ENCODE measurements at places on chromosomes 4 and X.

DNA sequence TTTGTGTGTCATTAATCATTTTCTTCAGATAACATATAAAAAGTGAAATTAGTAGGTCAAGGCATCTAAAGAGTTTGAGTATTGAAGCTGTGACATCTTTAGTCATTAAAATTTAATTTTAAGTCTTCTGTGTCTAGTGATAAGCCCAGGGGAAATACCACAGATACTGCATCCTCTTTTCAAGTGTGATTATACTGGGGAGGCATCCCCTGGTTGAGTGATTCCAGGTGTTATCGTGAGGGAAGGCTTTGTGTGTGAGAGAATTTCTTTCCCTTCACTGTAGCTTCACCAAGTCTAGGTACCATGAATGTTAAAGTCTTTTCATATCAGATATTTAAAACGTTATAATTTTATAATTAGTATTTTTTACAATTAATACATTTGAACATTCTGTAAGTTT is 193.4 kb downstream of the FRAS1 start:
- DNase-seq, result no peak

DNA sequence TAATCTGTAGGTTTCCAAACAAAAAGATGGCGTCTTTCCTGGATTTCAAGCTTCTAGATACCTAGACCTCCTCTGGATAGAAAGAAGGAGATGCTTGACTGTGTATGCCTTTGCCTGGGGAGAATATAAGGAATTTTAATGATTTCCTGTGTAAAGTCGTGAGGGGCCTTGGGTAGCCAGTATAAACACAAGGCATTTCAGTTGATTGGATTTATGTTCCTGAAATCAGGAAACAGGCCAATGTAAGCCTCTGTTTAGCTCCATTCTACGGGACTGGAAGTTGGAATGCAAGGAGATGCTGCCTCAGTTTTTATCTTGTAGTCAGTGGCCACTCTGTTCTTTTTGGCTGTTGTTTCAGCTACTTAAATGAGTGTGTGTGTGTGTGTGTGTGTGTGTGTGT is 137.2 kb downstream of the GUCY2F start:
- no peak for DNase-seq

DNA sequence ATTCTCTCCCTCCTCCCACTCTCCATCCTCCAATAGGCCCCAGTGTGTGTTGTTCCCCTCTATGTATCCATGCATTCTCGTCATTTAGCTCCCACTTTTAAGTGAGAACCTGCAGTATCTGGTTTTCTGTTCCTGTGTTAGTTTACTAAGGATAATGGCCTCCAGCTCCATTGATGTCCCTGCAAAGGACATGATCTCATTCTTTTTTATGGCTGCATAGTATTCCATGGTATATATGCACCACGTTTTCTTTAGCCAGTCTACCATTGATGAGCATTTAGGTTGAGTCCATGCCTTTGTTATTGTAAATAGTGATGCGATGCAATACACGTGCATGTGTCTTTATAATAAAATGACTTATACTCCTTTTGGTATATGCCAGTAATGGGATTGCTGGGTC is 100.3 kb upstream of the USP9X start:
- DNase-seq, result no peak

GRCh38 chr4:105075045-105075444 is 71.6 kb upstream of the TET2 start:
- DNase-seq, result no peak

DNA sequence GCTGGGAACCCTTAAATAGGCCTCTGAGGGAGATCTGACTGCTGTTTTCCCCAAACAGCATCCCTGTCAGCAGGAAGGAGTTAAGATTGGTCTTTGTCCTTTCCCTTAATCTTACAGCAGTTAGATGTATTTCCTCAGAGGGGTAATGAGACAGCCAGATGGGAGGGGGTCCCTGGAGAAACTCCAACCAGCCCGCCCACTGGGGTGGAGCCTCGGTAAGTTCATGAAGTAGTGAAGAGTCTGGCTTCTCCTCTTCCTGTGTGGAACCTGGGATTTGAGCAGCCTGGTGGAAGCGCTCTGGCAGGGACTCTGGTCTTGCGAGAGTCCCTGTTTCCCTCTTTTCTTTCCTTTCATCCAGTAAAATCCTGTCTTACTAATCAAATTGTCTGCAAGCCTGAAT is 330.0 kb downstream of the TLL1 start:
- DNase-seq, result no peak

DNA sequence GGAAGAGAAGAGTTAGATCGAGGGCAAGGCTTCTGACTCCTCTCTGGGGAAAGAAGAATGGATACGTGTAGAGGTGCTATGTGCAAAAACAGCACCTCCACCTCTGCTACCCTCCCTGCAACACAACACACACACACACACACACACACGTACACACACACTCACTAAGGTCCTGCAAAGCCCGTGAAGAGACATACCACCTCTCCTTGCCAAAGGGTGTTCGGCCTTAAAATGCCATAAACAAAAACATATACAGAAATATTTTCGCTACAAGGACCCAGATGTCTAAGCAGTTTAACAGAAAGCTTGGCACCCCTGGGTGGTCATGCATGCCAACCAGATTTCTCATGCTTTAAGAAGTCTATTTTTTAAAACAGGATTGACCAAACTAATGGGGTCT is 1.5 kb downstream of the TIFA start:
- peak; percentile 39 for DNase-seq

DNA sequence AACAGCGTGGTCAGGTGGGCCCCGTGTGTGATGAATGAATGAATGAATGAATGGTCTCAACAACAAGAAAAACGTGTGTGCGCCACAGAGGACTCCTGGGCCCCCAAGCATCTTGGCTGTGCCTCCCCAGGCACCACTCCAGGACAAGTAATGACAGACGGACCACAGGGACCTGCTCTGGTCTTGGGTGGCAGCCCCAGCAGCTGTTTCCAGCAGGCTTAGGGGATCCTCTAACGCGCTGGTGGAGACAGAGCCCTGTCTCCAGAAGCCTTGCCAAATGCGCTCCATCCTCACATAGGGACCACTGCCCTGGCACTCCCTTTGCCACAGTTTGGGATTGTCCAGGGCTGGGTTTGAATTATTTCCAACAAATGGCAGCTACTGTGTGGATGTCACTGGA is 39.1 kb downstream of the PSAPL1 start:
- no peak for DNase-seq

GRCh38 chr4:76216524-76216923 is 2.9 kb upstream of the SCARB2 start:
- DNase-seq, result no peak

DNA sequence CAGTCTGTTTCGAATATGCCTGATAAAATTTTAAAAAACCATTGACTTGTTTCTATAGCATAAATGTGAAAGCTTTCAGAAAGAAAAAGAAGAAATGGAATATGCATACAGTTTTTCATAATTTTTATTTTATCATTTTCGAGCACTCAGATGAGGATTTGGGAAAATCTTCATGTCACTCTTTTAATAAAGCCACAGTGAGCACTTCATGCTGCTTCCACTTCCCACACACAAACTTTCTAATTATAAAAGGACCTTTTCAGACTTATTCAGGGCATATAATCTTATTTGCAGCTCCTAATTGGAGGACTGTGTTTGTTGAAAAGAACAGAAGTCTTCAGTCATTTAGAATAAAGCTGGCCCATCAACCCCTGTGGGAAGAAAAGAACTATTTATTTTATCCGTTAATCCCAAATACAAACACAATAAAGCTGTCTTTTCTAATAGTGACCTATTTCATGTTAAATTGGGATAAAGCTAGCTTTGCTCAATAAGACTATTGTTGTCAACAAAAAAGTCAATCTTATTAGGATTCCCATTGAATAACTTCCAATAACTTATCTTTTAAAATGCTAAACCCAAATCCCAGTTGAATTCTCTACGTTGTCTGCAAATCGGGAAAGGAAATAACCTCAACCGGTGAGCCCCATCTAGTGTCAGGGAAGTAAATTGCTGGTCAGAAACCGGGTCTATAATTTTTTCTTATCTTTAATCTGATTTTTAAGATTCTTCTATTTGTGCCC is 211.5 kb downstream of the PDGFRA start:
- peak; percentile 8 for DNase-seq

DNA sequence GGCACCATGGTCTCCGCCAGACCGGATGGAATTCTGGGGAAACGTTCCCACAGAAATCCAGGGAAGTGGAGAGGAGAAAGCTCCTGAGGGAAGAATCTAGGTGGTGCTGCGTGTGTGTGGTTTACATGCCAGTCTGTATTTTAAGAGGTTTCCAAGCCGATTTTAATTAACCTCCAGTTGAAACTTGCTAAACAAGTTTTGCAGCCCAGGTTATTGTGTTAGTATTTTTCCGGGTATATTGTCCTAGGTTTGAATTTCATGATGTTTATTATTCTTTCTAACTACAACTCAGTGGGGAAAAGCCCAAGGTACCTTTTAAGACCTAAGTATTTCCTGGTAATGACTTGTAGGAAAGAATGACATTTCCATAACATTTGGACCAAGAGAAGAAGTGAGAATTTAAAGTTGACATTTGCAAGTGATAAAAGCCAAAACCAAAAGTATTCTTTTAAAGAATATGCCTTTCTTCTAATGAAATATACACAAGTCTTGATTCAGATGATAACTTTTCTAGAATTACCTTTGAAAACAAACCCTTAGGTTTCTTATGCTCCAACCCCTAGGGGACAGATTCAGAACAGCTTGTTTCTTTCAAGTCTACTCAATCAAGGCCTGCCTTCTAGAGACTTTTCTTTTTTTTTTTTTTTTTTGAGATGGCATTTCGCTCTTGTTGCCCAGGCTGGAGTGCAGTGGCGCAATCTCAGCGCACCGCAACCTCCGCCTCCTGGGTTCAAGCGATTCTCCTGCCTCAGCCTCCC is 14.6 kb downstream of the SAT1 start:
- no peak for DNase-seq

- no peak for DNase-seq
Observed at GRCh38 chrX:2632533-2633504, 58.3 kb upstream of the CD99 start.

- DNase-seq, result no peak
Observed at GRCh38 chrX:38249965-38250364, 29.3 kb upstream of the SRPX start.

GRCh38 chr4:7068883-7069282 is 1.0 kb upstream of the GRPEL1 start:
- DNase-seq, result no peak

DNA sequence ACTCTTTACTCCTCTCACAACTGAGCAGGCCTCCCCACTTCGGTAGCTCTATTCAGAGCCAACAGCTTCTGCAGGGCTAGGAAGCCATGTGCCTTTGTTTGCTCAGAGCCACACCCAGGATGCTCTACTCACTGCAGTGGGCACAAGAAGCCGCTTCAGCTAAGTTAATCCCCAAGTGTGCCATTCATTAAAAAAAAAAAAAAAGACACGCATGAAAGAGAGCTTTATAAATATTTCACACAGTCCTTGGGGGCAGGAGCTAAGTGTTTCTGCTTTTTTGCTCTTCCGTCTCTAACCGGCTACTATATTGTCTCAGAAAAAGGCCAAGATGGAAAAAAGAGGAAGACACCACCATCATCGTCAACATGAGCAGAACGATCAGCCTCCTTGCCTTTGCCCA is 8.1 kb downstream of the CRMP1 start:
- DNase-seq, result no peak

DNA sequence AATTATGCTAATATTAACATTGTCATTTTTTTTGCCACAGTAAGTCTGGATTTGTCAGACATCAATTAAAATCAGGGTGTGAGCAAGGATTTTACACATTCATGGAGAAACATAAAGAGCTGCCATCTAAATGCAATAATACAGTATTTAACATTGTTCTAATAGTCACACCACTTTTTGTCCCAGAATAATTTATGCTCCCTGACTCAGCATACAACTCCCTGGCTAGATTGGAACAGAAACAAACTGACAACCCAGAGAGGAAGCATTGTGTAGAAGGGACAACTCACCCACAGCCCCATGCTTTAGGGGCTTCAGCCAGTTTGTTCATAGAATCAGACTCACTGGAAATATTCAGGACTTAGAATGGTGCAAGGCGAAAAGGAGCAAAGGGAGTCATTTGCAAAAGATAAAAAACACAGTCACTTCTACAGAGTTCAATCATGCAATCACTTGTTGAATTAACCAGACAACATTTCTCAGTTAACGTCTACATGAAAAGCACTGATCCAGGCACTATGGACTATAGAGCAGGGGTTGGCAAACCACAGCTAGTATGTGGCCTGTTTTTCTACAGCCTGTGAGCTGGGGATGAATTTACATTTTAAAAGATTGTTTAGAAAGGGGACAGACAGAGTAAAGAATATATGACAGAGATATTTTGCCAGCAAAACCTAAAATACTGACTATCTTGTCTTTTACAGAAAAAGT is 26.4 kb upstream of the SEC24B start:
- no peak for DNase-seq

DNA sequence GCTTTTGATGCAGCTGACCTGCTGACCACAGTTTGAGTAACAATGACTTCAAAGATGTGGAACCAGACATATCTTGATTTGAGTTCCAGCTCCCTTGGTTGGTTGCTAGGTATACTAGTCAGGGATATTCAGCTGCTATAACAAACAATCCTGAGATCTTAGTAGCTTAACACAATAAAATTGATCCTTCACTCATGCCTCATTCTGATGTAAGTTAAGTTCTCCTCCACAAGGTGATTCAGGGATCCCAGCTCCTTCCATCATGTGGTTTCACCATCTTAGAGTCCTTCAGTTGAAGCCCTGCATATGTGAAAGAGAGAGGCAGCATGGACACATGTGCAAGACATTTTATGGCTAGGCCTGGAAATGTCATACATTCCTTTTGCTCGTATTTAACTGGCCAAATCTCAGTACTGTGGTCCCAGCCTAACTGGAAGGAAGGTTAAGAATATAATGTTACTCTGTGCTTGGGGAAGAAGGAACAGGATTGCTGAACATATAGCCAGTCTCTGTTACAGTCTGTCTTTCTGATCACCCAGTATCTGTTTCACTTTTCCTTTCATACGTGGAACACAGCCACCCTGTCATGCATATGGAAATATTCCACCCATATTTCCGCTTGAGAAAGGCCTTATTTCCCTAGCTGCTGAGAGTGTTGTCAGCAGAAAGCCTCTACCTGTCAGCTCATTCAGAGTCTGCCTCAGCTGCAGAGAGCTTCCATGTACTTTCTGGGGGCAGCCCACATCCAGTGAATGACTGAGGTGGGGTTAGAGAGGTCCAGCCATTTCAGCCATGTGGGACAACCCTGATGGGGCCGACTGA is 7.1 kb downstream of the SMIM9 start:
- DNase-seq, result no peak

- DNase-seq, result no peak
Observed at GRCh38 chr4:87011340-87012034, 76.7 kb downstream of the AFF1 start.
